NCI-H1105 (cell line): ENCODE measurements at places on chromosomes 2 and 18.

- DNase-seq, result no peak
Measured at GRCh38 chr2:168286535-168286934, 39.1 kb upstream of the STK39 start.

DNA sequence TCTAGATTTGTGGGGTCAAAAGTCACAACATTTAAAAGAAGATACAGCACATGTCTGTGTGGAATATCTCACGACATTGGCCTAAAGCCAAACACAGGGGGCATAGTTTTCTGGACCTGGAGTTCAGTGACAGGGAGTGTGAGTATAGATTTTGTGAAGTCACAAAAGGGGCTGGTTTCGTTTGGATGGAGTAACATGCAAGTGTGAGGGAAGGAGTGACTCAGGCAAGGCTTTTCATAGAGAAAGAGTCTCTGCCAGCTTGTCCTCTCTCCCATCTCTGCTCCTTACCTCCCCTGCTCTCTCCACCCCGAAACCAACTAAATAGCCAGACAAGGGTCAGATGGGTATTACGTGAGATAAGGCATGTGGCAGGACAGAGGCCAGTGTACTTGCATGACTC is 3.7 kb upstream of the EPAS1 start:
- DNase-seq, result no peak

- no peak for DNase-seq
Measured at GRCh38 chr2:14723684-14724083, 91.2 kb downstream of the LRATD1 start.

DNA sequence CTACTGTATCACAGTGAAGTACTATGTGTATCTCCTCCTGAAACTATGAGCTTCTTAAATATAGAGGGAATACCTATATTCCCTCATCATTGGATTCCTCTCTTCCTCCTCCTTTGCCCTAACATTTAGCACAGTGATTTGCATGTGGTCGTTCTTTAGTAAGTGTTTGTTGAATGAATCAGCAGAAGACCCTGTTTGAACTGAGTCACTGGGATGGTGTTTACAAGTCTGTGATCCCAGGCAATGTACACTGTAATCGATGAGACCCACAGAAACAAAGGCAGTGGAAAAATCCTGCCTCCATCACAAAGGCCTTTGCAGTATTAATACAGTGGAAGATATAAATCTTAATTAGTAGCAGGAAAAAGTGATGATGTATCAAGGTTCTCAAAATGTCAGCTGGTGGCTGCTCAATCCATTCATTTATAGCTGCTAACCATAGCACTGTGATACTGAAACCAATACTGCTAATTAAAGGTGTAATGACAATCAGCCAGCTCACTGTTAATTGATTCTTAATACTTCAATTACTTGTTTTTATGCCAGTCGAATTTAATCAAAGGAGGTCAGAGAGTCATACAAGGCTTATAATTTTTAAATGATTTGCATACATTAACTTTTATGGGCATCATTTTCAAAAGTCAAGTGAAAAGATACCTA is 20.8 kb upstream of the MYO3B start:
- DNase-seq, result no peak

- DNase-seq, result no peak
Measured at GRCh38 chr2:120675460-120676130, 60.1 kb upstream of the GLI2 start.

DNA sequence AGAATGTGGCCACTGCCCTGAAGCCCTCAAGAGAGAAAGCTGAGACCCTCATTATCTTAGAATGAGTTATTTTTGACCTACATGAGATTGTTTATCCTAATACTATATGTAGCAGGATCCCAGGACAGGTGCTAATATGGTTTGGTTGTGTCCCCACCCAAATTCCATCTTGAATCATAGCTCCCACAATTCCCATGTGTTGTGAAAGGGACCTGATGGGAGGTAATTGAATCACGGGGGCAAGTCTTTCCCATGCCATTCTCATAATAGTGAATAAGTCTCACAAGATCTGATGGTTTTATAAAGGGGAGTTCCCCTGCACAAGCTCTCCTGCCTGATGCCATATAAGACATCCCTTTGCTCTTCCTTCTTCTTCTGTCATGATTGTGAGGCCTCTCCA is 76.8 kb downstream of the CCBE1 start:
- DNase-seq, result no peak

- DNase-seq, result no peak
Measured at GRCh38 chr2:23679044-23679443, 247.9 kb downstream of the ATAD2B start.

- DNase-seq, result no peak
Measured at GRCh38 chr2:239644011-239644410, 243.2 kb upstream of the HDAC4 start.

DNA sequence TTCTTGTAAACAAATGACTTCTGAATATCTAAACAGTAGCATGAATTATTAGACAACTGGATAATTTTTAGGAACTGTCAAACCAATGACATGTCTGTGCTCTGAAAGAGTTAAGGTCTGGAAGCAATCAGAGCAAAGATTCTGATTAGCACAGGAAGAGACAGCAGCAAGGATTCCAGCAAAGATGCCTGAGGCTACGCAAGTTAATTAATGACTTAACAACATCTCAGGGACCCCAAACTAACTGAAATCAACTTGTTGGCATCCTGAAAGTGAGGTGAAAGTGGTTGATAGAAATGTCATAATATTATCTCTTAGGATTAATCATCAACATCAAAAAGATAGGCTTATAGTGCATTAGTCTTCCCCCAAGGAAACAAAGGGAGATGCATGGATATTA is 123.3 kb upstream of the TMEM200C start:
- no peak for DNase-seq

- no peak for DNase-seq
Measured at GRCh38 chr2:136809998-136810397, 44.7 kb downstream of the THSD7B start.

DNA sequence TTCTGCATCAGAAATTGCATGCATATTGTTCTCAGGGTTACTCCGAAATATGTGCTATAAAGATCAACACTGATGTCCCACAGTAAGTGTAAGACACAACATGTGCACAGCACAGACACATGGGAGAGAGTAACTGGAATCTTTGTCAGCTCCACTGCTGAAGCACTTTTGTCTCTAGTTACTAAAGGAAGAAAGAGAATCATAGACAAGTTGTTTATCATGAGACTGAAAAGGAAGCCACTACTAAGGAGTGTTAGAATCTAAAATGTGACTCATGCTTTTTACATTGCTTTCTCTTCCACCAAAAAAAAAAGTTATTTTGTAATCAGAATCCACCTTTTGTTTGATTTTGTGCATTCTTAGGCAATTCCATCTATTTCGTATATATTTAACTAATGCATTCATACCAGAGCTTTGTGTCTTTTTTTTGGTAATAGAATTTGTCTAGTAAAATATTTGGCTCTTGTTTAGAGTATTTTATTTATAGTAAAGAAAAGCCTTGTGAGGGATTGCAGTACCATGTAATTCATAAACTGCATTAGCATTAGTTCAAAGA is 502.4 kb downstream of the FBXO15 start:
- DNase-seq, result no peak

DNA sequence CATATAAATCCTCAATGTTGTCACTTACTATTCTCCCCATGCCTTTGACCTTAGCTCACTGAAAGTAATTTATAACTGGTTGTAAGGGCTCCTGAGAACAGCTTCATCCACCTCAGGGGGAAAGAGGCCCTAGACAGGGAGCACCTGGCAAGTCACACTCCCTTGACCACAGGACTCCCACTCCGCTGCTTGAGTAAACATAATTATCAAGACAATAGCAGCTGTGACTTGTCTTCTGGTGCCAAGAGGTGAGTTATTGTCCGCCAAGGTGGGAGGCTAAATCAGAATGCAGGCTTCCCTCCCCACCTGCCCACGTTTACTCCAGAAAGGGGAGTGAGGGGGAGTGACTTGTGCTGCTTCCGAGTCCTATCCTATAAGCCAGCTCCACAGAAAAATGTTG is 230.6 kb upstream of the LRATD1 start:
- peak; percentile 84 for DNase-seq

GRCh38 chr2:186559848-186560247 is 30.0 kb upstream of the ITGAV start:
- DNase-seq, result no peak

- no peak for DNase-seq
Measured at GRCh38 chr2:223618172-223619035, 16.2 kb upstream of the SCG2 start.

GRCh38 chr2:130821867-130822266 is 14.8 kb upstream of the ARHGEF4 start:
- DNase-seq, result no peak

GRCh38 chr18:43970656-43971055 is 693.4 kb upstream of the SYT4 start:
- no peak for DNase-seq

- no peak for DNase-seq
Measured at GRCh38 chr2:191321861-191322662, 76.9 kb downstream of the MYO1B start.

- DNase-seq, result no peak
Measured at GRCh38 chr18:66510357-66511045, 93.4 kb downstream of the CDH19 start.

GRCh38 chr18:62902776-62903175 is 187.4 kb downstream of the PHLPP1 start:
- DNase-seq, result no peak

GRCh38 chr2:215352602-215353001 is 40.7 kb downstream of the ATIC start:
- DNase-seq, result no peak

DNA sequence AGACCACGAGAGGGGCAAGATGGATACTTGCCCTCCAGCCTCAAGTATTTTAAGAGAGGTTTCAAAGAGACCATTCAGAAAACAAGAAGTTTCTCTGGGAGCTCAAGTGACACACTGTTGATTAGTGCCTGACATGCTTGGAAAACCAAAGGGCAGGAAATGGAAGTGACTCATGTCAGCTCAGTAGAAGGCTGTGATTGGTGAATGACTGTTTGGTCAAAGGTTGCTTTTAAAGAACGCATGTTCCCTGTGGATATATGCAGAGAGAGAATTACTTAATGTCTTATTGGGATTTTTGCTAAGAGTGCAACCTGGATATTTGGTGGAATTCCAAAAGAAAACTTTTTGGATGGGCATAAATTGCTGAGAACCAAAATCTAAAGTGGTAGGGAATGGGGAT is 549.9 kb downstream of the XIRP2 start:
- no peak for DNase-seq

DNA sequence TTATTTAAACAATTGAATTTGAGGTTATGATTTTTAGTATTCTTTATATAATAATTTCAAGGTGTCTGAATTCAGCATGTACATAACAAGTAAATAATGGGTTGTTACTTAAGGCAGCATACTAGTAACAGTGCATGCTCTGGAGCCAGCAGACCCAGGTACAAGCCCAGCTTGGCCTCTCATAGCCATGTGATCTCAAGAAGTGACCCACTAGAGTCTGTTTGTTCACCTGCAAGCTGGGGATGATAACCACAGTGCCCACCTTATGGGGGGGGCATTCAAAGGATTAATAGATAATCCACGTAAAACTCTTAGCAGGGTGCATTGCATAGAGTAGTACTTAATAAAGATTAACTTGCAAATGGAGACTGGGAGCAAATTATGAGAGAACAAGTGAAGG is 163.6 kb downstream of the TRABD2A start:
- DNase-seq, result no peak

DNA sequence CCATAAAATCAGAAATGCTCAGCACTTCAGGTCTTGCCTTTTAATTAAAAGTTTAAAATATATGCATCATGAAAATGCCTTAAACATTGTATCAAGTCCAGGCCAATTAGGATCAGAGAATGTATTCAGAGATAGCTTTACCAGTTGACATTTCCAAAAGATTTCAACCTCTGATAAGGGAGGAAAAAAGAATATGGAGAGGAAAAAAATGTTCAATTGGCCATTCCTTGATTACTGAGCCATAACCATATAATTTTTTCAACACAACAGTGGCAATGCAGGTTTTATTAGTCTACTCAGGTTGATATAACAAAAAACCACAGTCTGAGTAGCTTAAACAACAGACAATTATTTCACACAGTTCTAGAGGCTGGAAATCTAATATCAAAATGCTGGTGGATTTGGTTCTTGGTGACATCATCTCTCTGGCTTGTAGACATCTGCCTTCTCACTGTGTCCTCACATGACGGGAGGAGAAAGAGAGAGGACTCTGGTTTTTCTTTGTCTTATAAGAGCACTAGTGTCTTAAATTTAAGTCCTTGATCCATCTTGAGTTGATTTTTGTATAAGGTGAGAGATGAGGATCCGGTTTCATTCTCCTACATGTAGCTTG is 111.9 kb downstream of the IRS1 start:
- no peak for DNase-seq

DNA sequence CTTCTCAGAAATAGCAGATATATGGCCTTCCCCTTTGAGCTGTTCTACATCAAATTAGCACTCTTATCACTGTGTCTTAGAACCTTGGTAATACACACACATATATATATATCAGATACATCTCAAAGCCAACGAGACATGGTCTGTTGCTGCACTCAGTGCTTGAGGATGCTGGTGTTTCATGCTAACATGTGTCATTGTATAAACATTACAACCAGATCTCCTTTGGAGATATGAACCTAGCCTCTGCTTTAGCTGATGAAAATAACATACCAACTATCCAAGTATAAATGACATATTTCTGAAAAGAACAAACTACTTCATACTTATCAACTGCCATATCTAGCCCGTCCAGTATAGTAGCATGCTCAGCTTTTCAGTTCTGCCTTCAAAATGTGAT is 226.7 kb upstream of the HNRNPA3 start:
- DNase-seq, result no peak

- DNase-seq, result no peak
Measured at GRCh38 chr2:150274108-150274507, 213.4 kb downstream of the RND3 start.

DNA sequence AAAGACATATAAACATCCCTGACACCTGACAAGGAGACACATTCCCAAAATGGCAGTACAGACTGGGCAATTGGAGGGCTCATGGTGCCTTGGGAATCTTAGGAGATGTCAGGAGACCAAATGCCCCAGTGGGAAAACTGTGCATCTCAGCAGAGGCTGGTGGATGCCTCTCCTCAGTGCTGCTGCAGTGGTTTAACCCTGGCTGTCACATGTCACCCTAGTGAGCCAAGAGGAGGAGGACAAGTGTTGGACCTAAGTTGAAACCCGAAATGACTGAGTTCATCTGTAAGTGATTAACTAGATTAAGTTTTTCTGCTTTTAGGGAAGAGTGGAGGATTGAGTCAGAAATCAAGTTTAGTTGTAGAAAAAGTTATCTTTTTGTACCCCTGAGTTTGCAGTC is 5.2 kb upstream of the NAGK start:
- no peak for DNase-seq

DNA sequence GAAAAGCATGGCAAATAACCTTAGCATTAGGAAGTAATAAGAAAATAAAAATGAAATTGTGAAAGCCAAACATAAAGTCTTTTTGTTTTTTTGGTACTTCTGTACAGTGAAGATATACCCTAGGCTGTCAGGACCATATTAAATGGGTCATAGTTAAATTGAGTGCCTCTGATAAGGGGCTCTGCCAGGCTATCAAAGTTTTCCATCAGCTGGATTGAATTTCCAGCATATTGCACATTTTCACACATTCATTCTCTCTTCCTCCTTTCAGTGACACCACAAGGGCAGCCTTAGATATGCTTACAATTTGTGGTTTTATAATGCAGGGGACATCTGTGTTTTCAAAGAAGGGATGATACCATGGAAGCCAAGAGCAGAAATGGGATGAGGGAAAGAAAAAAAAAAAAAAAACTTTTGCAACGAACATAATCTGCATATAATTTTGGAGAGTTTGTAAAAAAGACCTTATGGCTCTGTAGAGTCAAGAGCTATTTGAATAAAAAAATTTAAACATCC is 109.3 kb upstream of the LYPD1 start:
- no peak for DNase-seq

- DNase-seq, result no peak
Measured at GRCh38 chr18:23648456-23648855, 14.3 kb downstream of the ANKRD29 start.
